ENCODE measurements at places on chromosomes 16 and 17. TPM values are rescaled to one million over a fixed set of nuclear protein-coding genes. Genes with fewer than 3 reads are reported as not detected.

The C17orf67 gene
- total RNA-seq = 0.63 TPM

The EMP2 gene
- 33.1 TPM for total RNA-seq

The CCL2 gene
- total RNA-seq = 33.0 TPM

GRCh38 chr16:86929057-86929871 lies 350.9 kb downstream of the FOXL1 start:
- DNase-seq = no peak

- DNase-seq = no peak
Measured at GRCh38 chr16:75266738-75267630, 15.6 kb upstream of the BCAR1 start.

- DNase-seq = peak; percentile 63
Measured at GRCh38 chr16:54933281-54934011, 2.8 kb downstream of the IRX5 start.

- DNase-seq = no peak
Measured at GRCh38 chr16:70805380-70805779, 4.4 kb upstream of the VAC14 start.

DNA sequence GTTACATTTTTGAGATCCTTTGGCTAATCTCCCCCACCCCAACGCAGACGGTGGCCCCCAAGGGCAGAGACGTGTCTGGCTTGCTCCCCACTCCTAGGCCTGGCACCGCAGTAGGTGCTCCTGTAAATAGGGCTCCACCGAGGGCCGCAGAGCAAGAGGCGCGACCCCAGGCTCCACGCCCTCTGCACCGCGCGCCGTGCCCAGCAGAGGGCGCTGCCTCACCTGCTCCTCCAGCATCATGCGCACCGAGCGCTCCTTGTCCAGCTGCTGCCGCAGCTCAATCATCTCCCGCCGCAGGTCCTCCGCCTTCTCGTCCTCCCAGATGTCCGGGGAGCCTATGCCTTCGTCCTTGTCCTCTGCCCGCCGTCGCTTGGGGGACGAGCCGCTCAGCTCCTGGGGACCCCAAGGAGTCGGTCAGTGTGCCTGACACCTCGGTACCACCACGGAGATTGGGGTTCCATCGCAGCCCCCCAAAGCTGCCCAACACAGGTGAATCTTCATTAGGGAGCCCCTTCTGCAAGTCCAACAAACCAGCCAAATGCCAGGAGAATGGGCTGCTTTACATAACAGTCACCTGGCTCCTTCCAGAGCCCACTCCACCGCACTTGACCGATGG lies 11.2 kb downstream of the TFAP4 start:
- peak; percentile 18 for DNase-seq

- DNase-seq = no peak
Measured at GRCh38 chr16:8655184-8655717, 19.2 kb upstream of the ABAT start.

GRCh38 chr17:57834146-57834741 lies 15.6 kb downstream of the MRPS23 start:
- DNase-seq = peak; percentile 94

DNA sequence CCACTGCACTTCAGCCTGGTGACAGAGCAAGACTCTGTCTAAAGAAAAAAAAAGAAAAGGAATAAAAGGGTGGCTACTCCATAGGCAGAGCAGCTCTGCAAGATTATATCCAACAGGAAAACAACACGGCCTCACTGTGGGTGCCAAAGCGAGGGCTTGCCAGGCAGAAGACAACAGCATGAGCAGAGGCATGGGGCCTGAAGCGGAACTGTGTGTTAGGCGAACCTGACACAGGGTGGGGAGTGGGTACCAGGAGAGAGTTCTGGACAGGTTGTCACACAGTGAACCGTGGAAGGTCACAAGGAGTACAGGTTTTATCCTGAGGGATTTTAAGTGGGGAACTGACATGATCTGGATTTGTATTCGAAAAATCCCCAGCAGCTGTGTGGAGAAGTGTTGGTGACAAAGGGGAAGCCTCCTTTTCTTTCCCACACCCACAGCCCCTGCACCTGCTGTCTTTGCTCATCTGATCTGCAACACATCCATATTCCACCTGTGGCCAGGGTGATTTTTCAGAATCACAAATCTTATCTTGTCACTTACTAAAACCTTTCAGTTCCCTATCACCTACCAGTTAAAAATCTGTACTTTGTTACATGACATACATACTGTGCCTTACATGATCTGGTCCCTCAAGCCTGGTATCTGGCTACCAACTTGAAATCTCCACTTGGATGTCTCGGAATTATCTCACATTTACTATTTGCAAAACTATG lies 23.2 kb upstream of the ARHGAP17 start:
- no peak for DNase-seq
